Lower lobe of right lung (tissue), 2 donors: ENCODE measurements at places on chromosomes 16 and 17. TPM values are rescaled to one million over a fixed set of nuclear protein-coding genes. Genes with fewer than 3 reads are reported as not detected.

The RAMP2 gene
- total RNA-seq: 127 TPM

- no peak for DNase-seq
These were observed 39.2 kb upstream of the XPO6 start for GRCh38 chr16:28250999-28251398.

DNA sequence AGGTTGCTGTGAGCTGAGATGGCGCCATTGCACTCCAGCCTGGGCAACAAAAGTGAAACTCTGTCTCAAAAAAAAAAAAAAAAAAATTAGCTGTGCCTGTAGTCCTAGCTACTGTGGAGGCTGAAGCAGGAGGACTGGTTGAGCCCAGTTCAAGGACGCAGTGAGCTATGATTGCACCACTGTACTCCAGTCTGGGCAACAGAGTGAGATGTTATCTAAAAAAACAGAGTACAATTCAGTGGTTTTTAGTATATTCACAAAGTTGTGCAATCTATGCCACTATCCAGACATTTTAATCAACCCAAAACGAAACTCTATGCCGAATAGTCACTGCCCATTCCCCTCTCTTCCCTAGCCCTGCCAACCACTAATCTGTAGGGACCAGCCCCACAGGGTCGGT lies 25.1 kb downstream of the C16orf54 start:
- no peak for DNase-seq

- no peak for DNase-seq
These were observed 20.5 kb downstream of the PEMT start for GRCh38 chr17:17570798-17571716.

GRCh38 chr16:76696876-76697275 lies 419.7 kb downstream of the CNTNAP4 start:
- no peak for DNase-seq

The LLGL2 gene
- total RNA-seq: 111 TPM

DNA sequence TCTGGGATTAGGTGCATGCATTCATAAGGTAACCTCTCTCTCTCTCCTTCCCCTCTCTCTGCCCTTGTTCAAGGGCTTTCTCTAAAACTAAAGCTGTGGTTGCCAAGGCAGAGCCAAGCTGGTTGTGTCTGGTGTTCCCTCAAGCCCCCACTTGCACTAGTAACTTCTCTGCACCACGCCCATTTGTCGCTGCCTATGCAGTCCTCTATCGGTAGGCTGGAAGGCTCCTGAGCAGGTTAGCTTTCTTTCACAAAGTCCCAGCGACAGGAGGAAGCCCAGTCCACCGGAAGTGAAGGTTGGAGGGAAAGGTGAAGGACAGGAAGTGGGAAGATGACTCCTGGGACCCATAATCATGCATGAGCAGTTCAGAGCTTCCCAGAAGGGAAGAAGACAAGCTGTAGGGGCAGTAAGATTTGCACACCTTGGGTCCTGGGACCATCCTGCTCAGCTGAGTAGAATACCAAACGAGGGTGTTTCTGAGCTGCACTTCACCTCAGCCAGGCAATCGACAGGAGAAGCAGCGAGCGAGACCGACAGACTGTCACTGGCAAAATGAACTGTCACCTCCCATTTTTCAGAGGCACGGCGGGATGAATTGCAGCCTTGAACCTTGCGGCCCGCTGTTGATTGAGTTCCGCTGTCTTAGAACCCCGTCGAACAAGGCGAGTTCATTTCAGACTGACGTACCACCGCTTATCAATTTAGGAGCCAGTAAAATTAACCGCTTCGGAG lies 14.7 kb upstream of the SKAP1 start:
- DNase-seq: no peak

- no peak for DNase-seq
These were observed 23.9 kb upstream of the AATK start for GRCh38 chr17:81189670-81190530.

GRCh38 chr17:47693731-47694580 lies at the start of gene TBKBP1:
Gene TBKBP1, plus strand, starts transcription at chr17:47694161. Its CDS starts 1,952 bp downstream, at chr17:47696113.
- DNase-seq: peak; percentile 66

The KRT222 gene
- 1.3 TPM for total RNA-seq

The OVCA2 gene
- total RNA-seq: 20.3 TPM

GRCh38 chr17:41437254-41437653 lies 3.5 kb downstream of the KRT38 start:
- no peak for DNase-seq

The HS3ST3A1 gene
- 0.53 TPM for total RNA-seq

DNA sequence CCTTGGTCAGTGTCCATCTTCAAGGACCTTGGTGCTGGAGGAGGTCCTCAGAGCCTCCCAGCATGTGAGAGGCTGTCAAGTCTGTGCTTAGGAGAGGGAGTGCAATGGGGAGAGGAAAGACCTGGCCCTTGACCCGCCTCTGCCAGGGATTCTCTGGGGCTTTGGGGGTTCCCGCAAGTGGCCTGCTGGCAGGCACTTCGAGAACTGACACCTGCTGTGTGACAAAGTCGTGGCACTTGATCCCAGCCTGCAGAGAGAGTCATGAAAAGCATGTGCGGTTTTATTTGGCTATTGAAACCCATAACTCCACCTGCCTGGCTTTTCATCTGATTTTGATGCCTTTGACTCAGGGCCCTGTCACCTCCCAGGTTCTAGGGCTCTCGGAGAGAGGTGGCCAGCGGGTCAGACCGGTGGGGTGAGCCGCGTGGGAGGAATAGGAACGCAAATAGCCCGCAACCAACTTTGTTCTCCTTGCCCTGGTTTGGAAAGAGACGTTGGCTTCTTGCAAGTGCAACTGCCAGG lies 42.8 kb upstream of the GSE1 start:
- no peak for DNase-seq

The USB1 gene
- 39.9 TPM for total RNA-seq

DNA sequence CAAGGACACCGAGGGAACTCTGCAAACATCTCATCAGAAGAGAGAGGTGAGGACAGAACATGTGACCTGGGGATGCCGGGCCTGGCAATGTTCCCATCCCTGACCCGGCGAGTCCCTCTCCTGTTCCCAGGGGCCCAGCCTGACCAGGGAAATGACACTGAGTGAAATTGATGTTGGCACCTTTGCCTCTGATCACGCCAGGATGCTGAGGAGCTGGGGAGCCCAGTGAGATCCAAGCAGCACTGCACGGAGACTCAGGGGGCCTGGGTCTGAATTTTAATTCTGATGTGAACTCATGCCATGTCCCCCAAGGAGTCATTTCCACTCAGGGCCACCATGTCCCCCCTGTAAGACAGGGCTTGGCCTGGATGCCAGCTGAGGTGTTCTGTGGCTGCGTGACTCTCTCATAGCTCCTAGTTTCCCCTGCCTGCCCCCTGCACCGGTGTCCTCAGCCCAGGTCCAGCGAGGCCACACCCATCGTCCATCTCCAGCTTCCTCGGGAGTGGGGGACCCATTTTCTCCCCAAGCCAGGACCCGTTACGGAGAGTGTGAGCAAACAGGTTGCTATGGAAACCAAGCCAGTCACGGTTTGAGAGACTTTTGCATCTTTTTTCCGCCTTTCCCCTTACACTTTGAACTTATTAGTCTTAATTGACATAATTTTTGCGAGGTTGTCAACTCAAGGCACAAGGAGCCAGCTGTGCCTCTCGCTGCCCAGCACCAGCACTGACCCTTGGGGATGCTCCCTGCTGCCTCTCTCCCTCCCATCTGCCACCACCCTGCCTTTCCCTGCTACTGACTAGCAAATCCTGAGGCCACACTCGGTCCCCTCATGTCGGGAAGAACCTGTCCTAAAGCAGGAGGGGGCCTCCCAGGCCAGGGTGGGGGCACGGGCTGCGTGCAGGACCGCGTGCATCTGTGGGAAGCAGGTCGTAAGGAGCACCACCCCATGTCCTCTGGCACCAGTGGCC lies 150.0 kb downstream of the SDK2 start:
- no peak for DNase-seq

The EFCAB5 gene
- total RNA-seq: 1.8 TPM

The CXCL16 gene
- total RNA-seq: 249 TPM

- DNase-seq: no peak
These were observed 184.0 kb downstream of the CYLD start for GRCh38 chr16:50925758-50926357.

DNA sequence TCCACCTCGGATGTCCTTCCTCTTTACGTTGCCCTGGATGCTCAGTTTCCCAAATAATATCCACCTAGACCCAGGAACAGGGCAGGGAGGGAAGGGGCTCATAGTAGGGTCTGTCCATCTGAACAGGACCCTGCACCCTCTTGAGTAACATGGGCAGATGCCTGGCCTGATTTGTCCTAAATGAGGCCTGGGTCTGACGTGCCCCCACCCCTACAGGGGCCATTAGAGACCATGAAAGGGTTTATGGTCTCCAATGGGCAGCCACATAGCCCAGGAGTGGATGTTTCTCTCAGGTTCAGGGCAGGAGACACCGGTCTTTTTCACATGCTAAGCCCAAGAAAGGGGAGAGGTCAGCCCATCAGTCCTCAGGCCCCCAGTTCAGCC lies 6.8 kb downstream of the CACNG1 start:
- DNase-seq: no peak

The SLC5A10 gene
- not detected for total RNA-seq

- no peak for DNase-seq
These were observed 11.3 kb upstream of the LDHD start for GRCh38 chr16:75127713-75128415.

The MRPS34 gene
- total RNA-seq: 58.0 TPM

The TMEM204 gene
- total RNA-seq: 63.1 TPM

The SULT1A2 gene
- total RNA-seq: 10.3 TPM

- DNase-seq: no peak
These were observed 217.6 kb upstream of the KCNJ16 start for GRCh38 chr17:69857412-69857835.

The TP53TG3 gene
- total RNA-seq: not detected

The RAB37 gene
- total RNA-seq: 7.4 TPM

DNA sequence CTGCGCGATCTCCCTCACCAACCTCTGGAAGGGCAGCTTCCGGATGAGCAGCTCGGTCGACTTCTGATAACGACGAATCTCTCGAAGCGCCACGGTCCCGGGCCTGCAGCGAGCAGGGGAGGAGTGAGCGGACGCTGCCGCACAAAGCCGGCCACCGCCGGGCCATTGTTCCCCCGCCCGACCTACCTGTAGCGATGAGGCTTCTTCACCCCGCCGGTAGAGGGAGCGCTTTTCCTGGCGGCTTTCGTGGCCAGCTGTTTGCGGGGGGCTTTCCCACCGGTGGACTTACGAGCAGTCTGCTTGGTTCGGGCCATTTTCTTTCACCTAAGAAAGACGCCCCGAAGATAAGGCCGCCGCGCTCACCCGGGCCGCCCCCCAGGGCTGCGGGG lies 5.8 kb upstream of the UNK start:
- DNase-seq: peak; percentile 78

The KRT25 gene
- total RNA-seq: not detected

DNA sequence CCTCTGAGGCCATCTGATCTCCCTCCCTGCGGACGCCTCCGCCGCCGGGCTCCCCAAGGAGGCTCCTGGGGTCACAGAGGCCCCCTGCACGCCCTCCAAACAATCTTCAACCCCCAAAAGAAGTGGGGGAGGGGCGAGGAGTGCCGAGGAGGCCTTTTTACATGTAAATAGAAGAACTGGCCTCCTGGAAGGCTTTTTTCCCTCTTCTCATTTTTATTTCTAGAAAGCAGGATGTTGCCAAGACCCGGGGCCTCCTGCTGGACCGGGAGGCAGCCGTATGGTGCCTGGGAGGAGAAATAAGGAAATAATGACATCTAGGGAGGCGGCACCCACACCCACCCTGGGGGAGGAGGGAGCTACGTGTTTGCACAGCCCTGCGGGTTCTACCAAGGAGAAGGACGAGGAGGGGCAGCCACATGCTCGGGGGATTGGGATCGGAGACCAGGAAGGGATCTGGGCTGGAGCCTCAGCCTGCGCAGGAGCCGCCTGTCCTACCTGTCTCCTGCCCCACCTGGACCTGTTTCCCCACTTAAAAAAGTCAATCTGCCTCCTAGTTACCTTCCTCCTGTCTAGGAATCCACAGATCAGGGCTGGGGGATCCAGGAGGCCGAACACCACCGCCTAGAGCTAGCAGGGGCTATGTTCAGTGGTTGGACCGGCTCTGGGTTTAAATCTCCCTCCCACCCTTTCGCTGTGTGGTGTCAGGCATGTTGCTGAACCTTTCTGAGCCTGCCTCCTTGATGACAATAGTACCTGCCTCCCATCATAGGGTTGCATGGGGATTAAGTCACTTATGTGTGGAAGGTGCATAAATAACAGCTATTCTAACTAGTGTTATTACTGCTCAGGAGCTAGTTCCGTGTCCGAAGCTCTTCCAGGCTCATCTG lies 175.7 kb upstream of the GSE1 start:
- DNase-seq: peak; percentile 76

DNA sequence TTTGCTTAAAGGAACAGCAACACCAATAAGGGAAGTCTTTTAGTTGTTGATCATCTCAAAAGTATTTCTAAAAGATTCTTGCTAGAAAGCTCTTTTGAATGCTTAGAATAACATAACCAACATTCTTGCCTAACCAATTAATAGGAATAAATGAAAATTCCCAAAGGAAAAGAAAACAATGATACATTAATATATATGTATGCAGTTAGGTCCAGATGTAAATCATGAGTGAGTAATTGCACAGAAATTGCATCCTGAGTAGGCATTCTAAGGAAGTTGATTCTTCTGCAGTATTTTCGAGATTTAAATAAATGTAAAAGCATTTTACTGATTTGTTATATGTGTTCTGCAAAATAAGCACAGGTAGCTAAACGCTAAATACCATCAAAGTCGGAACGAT lies 22.1 kb downstream of the COX10 start:
- no peak for DNase-seq

The CACNG1 gene
- not detected for total RNA-seq

DNA sequence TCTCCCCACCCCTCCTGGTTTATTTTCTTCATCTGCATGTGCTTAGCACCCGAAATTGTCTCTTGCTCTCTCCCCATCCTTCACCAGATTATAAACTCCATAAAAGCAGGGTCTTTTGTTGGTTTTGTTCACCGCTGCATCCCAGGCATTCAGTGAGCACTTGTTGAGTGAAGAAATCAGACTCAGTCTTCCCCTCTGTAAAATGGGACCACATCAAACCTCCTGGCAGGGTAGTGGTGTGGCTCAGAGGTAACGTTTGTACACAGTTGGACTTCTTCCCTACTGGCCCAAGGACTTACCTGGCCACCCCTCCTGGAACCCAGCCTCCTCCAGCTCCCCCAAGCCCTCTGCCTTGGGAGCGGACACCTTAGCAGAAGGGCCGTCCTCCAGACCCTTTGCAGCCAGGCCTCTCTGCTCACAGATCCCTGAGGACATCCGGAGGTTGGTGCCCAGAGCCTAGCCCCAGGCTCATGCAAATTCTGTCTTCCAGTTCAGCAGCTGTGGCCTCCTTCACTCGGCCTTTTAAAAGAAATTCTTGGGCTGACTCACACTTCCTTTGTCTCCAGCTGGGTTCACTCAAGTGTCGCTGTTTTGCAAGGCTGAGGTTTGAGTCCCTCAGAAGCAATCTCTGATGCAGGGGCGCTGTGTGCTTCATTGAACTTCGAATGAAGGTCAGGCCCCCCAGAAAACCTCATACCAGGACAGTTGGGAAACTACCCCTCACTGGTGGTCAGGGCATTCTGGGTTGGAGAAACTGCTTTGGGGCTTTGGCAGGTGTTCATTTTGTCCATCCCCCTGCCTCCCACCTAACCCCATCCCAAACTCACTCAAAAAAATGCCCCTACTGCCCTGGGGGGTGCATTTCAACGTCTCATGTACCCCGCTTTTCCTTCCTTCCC lies 16.8 kb upstream of the RMI2 start:
- peak; percentile 64 for DNase-seq
